ENCODE measurements at places on chromosomes 13 and 19.

DNA sequence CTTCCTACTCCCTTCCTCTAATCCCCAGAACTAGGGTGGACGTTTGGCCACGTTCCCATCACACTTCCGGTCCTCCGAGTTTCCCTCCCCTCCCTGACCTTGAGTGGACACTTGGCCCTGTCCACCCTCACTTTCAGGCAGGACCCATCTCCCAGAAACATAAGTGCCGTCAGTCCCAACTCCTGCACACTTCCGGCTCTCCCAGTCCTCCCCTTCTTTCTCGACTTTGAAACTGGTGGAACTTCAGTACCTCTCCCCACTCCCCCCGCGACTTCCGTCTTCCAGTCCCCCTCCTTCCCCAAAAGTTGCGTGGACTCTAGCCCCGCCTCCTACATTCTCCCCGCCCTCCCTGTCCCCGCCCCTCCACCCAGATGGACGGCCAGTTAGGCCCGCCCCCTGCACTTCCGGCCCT, 278 bp upstream of the ZNF274 start:
- no peak for DNase-seq

GRCh38 chr13:22086597-22087330, 415.9 kb downstream of the FGF9 start:
- DNase-seq: no peak

DNA sequence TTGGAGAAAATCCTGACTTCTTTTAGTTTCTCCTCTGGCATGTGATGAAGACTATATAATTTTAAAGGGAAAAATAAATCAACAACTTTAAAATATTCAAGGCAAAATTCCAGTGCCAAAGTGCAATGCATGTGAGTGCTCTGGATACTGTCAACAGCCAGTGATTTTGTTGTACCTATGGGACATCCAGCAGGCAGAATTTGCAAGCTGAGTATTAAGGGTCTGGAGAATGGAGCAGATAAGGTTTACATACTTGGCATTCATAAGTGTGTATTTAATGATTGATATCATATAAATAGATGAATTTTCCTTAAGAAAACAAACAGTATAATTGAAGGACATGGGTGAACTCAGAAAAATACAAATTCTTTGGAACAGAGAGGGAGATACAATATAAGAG, 703.4 kb downstream of the GPC5 start:
- no peak for DNase-seq

- no peak for DNase-seq
Observed at GRCh38 chr13:89609318-89609717, 1738.2 kb upstream of the MIR17HG start.

DNA sequence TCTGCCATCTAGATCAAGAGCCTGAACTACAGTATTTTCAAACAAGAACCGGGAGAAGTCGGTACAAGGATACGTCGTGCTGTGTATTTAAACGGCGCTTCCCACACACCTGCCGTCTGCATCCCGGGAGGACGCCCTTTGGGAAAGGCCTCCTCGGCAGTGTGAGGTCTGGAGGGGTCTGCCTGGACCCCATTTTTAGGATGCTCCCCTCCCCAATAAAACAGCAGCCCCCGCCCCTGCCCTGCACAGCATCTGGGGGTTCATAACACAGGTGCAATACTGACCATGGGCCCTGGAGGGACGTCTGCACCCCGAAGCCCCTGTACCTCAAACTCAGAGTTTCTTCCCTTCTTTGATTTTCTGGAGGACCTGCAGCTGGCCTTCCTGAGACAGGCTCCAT, 4.1 kb upstream of the C13orf46 start:
- no peak for DNase-seq

GRCh38 chr13:96020155-96020575, 33.0 kb downstream of the UGGT2 start:
- DNase-seq: peak; percentile 74

DNA sequence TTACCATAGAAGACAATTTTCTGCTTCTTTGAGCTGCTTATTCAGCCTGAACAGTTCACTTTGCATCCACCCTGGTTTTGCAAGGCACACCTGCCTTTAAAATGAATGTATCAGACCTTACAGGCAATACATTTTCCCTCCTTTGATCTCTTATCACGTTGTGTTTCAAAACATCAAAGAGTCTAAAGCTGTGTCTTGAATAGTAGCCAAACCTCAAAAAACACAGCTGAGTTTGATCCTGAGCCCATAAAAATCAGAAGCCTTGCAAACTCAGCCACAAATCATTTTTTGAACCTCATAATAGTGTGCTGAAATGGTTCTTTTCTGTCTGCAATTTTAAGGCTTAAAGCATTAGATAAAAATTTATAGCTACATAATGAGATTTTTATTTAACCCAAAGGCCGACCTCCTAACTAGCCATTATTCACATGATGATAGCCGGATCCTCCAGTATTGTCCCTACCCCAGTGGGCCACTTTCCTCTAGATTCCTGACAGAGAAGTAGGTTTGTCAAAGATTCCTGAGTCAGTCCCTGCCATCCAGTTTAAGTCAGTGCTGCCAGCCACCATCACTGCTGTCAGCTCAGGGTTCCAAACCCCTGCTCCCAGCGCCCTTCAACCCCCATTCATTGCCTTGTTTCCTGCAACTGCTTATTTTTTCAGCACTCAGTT, 71.8 kb downstream of the CAB39L start:
- no peak for DNase-seq

DNA sequence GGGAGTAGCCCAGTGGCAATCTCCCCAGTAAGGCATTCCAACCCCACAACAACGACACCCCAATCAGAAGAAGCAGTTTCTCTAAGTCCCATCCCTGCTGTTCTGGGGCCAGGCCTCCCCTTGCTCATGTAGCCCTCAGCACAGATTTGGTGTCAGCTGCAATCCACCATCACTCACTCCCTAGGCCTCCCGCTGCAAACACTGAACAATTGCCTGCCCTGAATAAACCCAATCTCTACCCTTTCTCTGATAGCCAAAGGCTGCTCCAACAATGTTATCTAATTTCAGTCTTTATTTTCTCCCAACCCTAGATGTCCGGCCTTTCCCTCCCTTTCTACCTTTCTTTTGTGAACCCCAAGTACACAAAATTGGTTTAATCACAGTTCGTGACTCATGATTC, 5.6 kb upstream of the SOX21 start:
- DNase-seq: no peak

- no peak for DNase-seq
Observed at GRCh38 chr13:71864094-71864985, 2.7 kb downstream of the DACH1 start.

DNA sequence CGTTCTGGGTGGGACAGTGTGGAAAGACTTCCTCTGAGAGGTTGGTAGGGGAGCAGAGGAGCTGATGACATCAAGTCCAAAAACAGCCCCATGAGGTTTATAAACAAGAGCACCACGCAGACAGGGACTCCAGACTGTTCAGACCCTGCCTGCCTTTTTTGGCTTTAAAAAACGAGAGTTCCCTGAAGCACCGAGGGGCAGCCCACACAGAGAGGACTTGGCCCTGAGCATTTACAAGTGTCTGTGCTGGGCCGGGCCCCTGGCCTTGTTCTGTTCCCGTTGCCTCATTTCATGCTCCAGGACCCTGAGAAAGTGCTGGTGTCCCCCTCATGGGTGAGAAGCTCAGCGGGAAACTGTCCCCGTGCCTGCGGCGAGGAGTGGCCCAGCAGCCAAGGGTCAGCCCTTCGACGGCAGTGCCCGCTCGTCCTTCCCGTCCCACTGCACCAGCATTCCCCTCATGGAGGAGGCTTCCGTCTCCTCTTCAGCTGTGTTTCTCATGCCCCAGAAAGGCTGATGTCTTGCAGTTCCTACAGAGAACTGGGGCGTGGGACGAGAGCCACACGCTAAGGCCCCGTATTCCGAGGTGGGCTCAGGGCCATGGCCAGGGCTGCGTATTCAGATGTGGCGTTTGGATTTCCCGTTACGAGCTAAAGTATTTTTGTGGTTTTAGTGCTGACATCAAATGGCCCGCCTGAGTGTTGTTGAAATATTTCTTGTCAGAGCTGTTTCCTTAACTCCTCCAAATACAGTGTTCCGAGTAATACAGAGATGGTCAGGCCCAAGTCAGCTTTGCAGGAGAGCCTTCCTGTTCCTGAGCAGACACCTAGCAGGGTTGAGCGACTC, 93.5 kb downstream of the ATP11A start:
- no peak for DNase-seq

- DNase-seq: no peak
Observed at GRCh38 chr19:41456342-41456918, 13.5 kb downstream of the ERICH4 start.

DNA sequence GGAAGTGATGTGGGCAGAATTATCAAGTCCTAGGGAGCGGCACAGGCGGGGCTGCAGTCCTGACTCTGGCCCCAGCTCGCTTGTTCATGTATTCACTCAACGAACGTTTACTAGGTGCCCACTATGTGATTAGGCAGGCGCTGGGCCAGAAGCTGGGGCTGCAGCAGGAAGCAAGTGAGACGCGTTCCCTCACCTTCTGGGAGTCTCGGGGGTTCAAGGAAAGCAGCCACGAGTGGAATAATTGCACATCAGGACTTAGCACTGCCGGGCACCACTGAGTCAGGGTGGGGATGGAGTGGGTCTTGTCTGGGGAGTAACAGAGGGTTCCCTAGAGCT, 2.5 kb upstream of the LMTK3 start:
- DNase-seq: no peak

- no peak for DNase-seq
Observed at GRCh38 chr13:30862707-30863106, 43.4 kb upstream of the MEDAG start.

GRCh38 chr19:41186971-41187883, 5.8 kb upstream of the CYP2S1 start:
- DNase-seq: no peak

GRCh38 chr13:89930861-89931260, 1416.6 kb upstream of the MIR17HG start:
- DNase-seq: no peak

DNA sequence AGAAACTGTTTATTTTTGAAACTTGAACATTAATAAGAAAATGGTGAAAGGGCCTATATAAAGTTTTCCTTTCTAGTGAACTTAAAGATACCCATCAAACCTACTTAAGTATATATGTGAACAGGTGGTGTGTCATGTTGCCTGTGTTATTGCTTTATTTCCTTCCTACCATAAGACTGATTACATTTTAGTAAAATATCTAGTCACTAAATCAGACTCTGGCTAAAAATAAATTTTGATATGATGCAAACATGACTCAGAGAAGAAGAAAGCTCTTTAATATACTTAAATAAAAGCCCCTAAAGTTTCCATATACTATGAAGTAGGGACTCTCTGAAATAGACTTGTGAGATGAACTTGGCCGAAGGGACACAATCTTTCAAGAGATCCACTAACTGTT, 35.1 kb upstream of the FBXL3 start:
- DNase-seq: no peak

- no peak for DNase-seq
Observed at GRCh38 chr19:29629836-29630534, 23.9 kb downstream of the POP4 start.
